ENCODE measurements at places on chromosomes 4 and X.

DNA sequence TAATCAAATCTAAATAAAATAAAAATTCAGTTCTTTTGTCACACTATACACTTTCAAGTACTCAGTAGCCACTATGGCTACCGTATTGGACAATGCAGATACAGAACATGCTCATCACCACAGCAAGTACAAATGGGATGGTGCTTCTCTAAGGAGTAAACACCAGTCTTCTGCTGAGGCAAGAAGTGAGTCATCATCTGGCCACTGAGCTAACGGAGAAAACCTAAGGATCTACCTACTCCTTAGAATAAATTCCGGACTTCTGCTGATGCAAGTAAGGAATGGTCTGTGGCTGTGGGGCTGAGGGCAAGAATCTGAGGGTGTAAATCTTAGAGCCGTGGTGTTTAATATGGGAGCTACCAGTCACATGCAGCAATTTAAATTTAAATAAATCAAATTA is 11.3 kb upstream of the RBMXL3 start:
- no peak for DNase-seq

DNA sequence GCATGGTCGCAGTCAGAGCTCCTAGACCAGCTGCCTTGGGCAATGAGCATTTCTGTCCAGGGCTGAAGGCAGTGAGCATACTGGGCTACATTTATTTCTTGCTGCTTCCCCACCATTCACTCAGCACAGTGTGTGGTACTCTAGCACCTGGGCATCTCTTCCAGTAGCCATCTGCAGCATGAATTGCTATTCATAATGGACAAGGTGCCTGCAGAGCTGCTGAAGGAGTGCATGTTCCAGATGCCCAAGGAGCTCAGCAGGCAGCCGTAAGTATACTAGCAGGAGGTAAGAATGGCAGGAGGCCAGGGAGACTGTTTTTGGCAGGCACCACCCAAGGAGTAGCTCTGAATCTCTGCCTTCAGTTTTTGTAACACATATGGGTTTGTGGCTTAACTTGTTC is 110.4 kb upstream of the RXFP1 start:
- no peak for DNase-seq

DNA sequence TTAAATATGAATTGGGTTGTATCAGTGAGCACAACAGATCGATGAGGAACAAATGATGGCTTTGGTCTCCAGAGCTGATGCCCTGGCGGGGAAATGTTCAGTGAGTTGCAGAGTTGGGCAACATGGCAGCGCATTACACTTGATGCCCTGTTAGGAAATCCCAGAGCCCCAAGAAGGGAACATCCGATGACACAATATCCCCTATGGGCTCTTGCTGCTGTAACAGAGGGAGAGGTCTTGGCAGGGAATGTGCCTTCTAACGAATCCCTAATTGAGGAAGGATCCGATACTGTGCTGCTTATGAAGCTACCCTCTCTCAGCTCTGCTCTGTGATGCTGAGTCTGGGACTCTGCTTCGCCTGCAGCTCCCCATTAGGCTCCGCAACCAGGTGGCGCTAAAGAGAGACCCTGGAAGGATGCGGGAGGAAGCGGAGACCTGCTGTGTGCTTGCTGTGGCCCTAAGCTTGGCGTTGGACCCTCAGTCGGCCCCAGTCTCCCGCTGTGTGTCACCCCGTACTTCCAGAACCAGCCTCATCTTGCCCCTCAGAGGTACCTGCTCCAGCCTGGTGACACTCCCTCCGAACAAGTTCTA is 38.9 kb downstream of the PDHA1 start:
- DNase-seq: no peak

GRCh38 chr4:71130827-71131603 is 137.6 kb downstream of the DCK start:
- no peak for DNase-seq

- no peak for DNase-seq
Measured at GRCh38 chr4:12545812-12546211, 938.3 kb downstream of the RAB28 start.

DNA sequence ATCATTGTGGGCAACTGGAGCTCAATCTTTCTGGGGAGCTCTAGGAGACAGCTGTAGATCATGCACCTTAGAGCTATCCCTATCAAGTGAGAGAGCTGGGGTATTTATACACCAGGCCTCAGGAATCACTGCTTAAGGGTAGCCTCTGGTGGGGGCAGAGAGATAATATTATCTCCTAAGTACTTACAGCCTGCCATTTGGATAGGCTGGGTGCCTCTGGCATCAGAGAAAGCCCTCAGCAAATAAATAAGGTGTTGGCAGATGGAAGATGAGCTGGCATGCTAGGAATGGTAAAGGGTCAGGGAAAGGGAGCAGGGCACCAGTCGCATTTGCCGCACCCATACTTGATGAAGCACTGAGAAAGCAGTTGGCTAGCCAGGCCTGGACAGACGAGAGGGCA is 75.9 kb downstream of the HCCS start:
- DNase-seq: no peak

DNA sequence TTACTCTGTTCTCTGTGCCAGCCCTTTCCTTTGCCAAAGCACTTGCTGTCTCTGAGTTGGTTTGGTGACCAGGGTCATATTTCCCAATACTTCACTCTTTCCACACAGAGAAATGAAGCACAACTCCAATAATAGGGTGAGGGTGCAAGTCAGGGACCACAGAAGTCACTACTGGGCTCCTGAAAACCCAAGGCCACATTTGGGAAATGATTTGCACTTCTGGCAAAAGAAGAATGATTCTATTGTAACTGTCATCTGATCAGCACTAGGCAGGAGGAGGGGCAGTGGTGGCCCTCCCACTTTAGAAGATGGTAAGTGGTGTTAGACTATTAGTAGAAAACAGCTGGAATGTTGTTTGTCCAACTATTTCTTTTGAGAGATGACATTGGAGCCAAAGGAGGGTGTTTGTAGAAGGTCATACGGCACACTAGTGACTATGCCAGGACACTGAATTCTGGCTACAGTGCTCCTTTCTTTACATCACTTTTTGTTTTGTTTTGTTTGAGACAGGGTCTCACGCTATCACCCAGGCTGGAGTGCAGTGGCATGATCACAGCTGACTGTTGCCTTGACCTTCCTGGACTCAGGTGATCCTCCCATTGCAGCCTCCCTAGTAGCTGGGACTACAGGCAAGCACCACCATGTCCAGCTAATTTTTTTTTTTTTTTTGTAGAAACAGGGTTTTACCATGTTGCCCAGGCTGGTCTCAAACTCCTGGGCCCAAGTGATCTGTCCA is 10.8 kb upstream of the HADH start:
- no peak for DNase-seq

GRCh38 chr4:157293673-157294072 is 73.1 kb downstream of the GRIA2 start:
- DNase-seq: no peak

GRCh38 chr4:23455456-23456158 is 434.2 kb downstream of the PPARGC1A start:
- DNase-seq: no peak

DNA sequence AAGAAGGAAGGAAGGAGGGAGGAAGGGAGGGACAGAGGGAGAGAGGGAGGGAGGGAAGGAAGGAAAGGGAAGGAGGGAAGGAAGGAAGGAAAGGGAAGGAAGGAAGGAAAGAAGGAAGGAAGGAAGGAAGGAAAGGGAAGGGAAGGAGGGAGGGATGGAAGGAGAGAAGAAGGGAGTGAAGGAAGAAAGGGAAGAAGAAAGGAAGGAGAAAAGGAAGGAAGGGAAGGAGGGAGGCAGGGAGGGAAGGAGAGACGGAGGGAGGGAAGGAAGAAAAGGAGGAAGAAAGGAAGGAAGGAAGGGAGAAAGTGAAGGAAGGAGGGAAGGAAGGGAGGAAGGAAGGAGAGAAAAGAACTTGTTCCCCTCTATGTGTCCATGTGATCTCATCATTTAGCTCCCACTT is 465.0 kb downstream of the KCTD8 start:
- no peak for DNase-seq

DNA sequence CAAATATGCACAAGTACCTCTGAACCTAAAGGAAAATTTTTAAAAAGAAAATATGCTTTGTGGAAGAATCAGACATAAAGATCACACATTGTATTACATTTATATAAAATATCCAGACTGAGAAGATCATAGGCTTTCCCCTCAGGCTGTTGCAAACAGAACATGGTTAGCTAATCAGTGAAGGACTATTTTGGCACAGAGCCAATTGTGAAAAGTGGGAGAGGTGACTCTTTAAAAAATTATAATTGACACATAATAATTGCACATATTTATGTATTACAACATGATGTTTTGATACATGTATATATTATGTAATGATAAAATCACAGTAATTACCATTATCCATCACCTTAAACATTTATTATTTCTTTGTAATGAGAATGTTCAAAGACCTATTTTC is 44.1 kb upstream of the FOXR2 start:
- no peak for DNase-seq

DNA sequence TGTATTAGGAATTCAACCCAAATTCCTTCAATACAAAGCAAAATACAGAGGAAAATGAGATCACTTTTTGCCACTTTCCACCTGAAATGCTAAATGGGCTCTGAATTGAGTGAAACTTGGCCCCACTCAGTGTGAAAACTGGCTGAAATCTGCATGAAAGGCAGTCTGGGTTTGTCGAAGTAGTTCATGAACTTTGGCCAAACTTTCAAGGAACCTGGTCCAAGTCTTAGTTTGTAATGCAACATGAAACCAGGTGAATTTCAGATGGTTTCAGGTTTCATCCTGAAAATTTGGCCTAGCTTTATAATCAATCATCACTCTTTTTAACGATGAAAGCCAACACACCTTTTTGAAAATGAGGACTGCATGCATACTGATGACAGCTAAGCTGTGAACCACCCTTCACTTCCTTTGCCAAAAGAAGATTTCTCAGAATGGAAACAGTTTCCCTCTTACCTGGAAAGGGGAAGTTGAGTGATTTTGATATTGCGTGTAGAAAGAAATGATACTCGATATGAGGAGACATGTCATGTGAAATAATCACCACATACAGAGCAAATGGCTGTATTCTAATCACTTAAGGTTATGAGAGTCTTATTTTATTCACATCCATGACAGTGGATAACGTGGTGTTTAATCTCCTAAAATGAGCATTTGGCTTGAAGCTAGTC is 209.9 kb upstream of the ETNPPL start:
- DNase-seq: no peak

DNA sequence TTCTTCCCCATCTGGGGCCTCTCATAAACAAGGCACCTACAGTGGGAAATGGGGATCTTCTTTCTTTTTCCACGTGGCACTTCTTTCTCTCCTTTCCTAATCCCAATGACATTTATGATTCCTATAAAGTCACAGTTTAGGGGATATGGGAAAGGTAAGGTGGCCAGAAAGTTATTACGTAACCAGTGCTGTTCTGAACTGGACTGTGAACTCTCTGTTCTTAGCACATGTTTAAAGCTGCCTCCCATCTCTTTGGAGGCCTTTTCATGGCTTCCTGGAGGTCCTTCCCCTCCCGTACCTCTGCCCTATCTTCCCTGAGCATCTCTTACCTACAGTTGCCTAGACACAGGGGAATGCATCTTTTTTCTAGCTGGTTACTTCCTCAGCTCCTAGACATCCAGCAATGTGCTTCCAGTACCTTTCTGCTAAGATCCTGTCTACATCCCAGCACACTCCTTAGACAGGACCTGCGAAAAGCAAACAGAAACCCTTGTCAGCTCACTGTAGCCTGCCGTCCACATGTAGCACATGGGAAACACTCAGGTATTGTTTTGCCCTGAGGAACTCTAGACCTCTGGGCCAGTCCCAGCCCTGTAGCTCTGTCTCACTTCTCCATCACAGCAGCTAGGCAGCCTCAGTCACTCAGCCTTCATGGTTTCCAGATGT is 195.4 kb downstream of the NWD2 start:
- no peak for DNase-seq
